Adrenal gland (tissue), 19 donors: ENCODE measurements at places on chromosomes 7 and 10. TPM values are rescaled to one million over a fixed set of nuclear protein-coding genes. Genes with fewer than 3 reads are reported as not detected.

The CHRM2 gene
- not detected for polyA plus RNA-seq

The LRRTM3 gene
- polyA plus RNA-seq, result 0.40 TPM

The GIMAP4 gene
- polyA plus RNA-seq, result 19.6 TPM

The OR2A42 gene
- 0.16 TPM for polyA plus RNA-seq

The ZPBP gene
- not detected for polyA plus RNA-seq

The NEUROG3 gene
- polyA plus RNA-seq, result not detected

The C10orf143 gene
- 13.6 TPM for polyA plus RNA-seq

The FUOM gene
- 22.6 TPM for polyA plus RNA-seq

The PDZD7 gene
- 3.5 TPM for polyA plus RNA-seq

The C10orf53 gene
- polyA plus RNA-seq, result not detected

The TBC1D12 gene
- 6.7 TPM for polyA plus RNA-seq

The AKR1C3 gene
- 31.7 TPM for polyA plus RNA-seq

The PAX4 gene
- polyA plus RNA-seq, result not detected

The CYP26A1 gene
- 0.10 TPM for polyA plus RNA-seq

The CHN2 gene
- 5.2 TPM for polyA plus RNA-seq

The TPK1 gene
- polyA plus RNA-seq, result 3.7 TPM

The BMPR1A gene
- 4.4 TPM for polyA plus RNA-seq

The PCDH15 gene
- polyA plus RNA-seq, result 6.1 TPM

The CYP3A7 gene
- polyA plus RNA-seq, result 0.32 TPM

The CNNM1 gene
- polyA plus RNA-seq, result 0.71 TPM

The LRRC4 gene
- 14.5 TPM for polyA plus RNA-seq

The PRSS37 gene
- not detected for polyA plus RNA-seq

The C7orf33 gene
- not detected for polyA plus RNA-seq

The EPHB6 gene
- 17.2 TPM for polyA plus RNA-seq

The SND1 gene
- 93.7 TPM for polyA plus RNA-seq

The OIT3 gene
- 0.13 TPM for polyA plus RNA-seq

The LSM8 gene
- 24.4 TPM for polyA plus RNA-seq

The GBX1 gene
- polyA plus RNA-seq, result not detected

The BLVRA gene
- polyA plus RNA-seq, result 56.3 TPM

The TLX1 gene
- polyA plus RNA-seq, result not detected

The ARHGEF35 gene
- 2.8 TPM for polyA plus RNA-seq

The ADCYAP1R1 gene
- 7.0 TPM for polyA plus RNA-seq

The DRGX gene
- 4.8 TPM for polyA plus RNA-seq

The CCDC172 gene
- polyA plus RNA-seq, result not detected

The TDRD1 gene
- polyA plus RNA-seq, result 0.03 TPM

The PAPOLB gene
- not detected for polyA plus RNA-seq

The CACNB2 gene
- 12.9 TPM for polyA plus RNA-seq

The C10orf67 gene
- polyA plus RNA-seq, result 0.08 TPM

The LIPK gene
- not detected for polyA plus RNA-seq

The PNLIPRP3 gene
- polyA plus RNA-seq, result not detected

The PNLIP gene
- 0.16 TPM for polyA plus RNA-seq

The NUTM2E gene
- not detected for polyA plus RNA-seq

The STAG3 gene
- 3.3 TPM for polyA plus RNA-seq

The PYROXD2 gene
- 4.6 TPM for polyA plus RNA-seq

The CPA2 gene
- 0.94 TPM for polyA plus RNA-seq
